Thyroid gland (tissue), 4 donors: ENCODE measurements at places on chromosomes 2 and 18.

DNA sequence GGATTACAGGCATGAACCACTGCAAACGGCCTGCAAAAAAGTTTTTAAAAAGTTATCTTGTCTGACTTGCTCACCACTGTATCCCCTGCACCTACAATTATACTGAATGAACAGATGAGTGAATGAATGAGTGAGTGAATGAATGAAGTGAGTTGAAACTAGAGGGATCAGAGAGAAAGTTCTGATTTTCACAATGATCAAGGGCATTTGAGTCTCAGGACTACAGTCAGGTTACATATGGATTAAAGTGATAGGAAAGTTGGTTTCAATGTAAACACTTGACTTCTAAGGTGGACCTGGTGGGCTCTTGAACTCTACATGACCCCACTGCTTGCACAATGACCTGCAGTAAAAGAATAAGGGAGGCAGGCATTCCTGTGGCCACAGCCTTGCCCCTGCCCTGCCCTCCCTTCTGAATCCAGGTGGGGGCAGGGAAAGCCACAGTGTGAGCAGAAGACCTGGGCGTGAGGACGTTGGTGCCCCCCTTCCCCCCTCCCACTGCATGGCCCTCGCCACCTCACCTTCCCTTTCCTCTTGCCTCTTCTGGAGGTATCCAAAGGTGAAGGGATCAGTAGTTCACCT is 10.7 kb downstream of the C2orf80 start:
- DNase-seq, result no peak

- DNase-seq, result no peak
Observed at GRCh38 chr2:227095346-227095745, 68.7 kb downstream of the COL4A4 start.

GRCh38 chr18:73826098-73826497 is 321.5 kb downstream of the FBXO15 start:
- DNase-seq, result no peak

DNA sequence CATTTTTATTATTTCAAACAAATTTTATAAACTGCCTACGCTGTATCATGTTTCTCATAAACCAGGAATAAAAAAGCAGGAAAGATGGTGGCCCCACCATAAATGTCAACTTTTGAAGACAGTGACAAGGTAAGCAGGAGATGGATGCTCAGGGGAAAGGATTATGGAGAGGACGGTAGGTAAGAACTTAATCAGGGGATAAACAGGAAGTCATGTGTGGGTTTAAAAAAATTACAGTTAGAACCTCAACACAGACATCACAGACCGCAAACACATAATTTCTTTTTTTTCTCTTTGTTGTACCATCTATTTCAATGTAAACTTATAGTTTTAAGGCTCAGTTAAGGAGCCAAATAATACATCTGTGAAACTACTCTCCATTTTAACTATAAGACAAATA is 575.2 kb upstream of the SLC8A1 start:
- no peak for DNase-seq

- DNase-seq, result no peak
Observed at GRCh38 chr18:35174745-35175144, 66.1 kb upstream of the ZNF397 start.

- DNase-seq, result no peak
Observed at GRCh38 chr2:65566617-65567016, 134.2 kb upstream of the SPRED2 start.

DNA sequence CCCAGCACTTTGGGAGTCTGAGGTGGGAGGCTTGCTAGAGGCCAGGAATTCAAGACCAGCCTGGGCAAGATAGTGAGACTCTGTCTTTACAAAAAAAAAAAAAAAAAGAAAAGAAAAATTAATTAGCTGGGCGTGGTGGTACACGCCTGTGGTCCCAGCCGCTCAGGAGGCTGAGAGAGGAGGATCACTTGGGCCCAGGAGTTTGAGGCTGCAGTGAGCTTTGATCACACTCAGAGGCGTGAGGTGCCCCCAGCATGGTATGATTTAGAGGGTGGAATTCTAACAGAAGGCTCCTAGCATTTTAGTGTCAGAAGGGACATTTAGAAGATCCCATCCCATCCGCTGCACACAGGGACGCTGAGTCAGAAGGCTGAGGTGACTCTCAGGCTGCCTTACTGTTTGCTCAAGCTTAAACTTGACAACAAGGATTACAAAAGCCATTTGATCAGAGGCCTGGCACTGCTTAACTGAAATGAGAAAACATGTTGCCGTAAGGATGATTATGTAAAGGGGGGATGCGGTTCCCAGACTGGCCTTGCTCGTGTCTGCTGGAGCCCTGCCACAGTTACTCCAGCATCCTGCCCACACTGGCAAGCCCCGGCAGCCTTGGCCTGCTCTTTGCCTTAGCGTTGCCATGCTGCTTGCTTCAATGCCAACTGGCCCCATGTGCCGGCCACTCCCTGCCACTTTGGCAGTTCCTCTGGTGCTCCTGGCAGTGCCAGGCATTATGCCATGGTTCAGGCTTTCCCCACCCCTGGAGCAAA is 45.6 kb upstream of the SLC1A4 start:
- DNase-seq, result peak; percentile 6

DNA sequence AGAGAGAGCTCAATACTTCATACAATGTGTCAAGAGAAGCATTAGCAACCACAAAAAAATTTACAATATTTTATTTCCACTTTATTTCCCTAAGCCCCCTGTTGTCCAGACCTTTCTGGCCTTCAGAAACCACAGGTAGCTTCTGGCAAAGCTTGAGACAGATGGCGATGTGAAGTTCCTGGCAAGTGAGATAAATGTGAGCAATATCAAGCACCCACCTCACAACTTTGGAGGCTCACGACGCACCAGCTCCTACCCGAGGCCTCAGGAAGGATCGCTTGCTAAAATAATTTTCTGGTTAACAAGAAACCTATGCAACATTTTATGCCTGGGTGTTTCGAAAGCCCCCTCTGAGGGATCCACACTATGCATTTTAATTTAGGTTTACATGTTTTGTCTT is 158.1 kb upstream of the CHAC2 start:
- no peak for DNase-seq

GRCh38 chr2:210224941-210225672 is at the start of gene ACADL:
TSS of gene ACADL (minus strand) at chr2:210225447. CDS start at chr2:210225263, 184 bp downstream.
- DNase-seq, result peak; percentile 87

- DNase-seq, result no peak
Observed at GRCh38 chr18:9648431-9649163, 34.2 kb upstream of the PPP4R1 start.

DNA sequence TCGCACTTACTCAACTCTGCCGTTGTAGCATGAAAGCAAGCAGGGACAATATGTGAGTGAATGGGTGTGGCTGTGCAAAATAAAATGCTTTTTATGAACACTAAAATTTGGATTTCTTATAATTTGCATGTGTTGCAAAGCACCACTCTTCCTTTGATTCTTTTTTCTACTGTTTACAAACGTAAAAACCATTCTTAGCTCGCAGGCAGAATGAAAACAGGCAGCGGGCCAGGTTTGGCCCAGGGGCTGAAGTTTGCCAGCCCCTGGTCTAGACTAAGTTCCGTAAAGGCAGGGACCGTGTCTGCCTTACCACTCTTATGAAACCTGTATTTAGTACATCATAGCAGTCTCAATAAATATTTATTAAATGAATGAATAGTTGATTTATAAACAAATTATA is 83.7 kb upstream of the SPATS2L start:
- DNase-seq, result peak; percentile 75

GRCh38 chr18:10524507-10525370 is 1.1 kb upstream of the NAPG start:
- no peak for DNase-seq

DNA sequence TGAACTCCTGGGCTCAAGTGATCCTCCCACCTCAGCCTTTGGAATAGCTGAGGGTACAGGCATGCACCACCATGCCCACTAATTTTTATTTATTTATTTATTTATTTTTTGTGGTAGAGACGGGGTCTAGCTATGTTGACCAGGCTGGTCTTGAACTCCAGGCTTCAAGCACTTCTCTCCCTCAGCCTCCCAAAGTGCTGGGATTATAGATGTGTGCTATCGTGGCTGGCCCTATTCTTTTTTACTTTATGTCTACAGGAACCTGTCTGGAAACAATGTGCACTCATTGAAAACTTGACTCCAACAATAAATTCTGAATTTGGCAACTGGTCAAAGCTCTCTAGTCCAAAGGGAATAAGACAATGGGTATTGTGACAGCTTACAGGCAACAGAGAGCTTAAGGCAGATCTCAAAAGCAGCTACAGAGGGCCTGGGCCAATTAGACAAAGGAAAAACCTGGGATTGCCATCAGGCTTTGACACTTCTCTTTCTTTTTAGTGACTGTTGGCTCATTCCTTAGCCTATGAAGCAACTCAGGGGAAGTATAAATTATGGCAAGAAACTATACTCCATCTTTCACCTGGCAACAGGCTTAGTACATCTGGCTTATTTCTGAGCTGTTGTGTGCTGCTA is 55.1 kb upstream of the RAPGEF4 start:
- no peak for DNase-seq

DNA sequence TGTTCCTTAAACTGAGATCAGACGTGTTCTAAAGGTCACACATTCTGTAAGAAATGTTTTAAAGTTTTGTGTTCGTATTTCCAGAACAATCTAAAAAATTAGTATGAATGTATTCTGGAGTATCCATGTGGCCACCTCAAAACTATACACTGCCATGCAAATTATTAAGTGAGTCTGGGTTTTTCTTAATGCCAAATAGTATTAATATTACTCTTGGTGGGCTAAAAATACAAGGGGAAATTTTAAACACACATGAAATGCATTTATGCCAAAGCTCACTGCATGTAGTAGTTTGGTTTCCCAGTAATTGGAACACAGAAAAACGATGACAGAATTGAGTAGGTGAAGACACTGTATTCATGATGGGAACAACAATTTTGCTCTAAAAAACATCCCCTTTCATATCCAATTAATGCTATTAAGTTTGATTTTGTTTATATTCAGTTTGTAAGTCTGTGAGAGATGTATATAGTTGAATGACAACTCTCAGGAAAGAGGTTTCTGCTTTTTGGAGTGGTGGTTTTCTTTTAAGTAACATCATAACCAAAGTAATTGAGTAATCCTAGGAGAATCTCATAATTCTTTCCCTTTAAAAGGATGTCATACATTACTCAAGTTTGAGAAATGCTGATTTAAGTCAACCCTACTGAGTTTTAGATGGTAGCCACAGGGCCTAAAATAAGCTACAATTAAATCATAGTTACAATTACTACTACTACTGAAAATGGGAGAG is 75.7 kb upstream of the CDCA7 start:
- DNase-seq, result no peak

DNA sequence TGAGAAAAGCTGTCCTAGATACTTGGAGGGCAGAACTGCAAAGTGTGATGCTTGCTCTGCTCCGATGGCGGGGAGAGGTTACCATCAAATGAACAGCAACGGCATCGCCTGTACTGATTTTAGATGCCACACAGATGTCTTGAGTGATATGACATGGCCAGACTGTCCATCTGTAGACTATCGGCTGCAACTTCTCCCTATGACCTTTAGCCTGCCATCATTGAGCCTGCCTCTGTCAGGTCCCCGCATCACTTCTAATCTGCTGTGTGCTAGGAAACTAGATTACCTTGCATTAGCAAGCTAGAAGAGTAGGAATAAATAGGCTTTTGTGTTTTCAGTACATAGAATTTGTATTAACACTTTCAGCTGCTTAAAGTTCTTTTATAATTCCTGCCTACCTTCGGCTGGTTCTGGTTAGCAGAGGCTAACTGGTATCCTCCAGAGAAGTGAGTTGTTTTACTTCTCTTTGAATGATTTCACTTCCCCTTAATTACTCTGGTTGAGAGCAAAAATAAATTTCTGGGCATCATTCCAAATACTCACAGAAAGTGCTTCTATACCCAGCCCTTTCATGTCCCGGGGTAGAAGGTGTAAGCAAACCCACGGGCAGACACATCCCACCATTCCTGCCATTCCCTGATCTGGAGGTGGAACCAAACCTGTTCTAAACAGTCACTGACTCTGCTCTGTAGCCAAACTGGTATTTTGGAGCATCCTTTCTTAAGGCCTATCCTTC is 24.0 kb downstream of the GAREM2 start:
- no peak for DNase-seq

GRCh38 chr2:241882091-241882625 is 12.6 kb downstream of the RTP5 start:
- DNase-seq, result peak; percentile 35

DNA sequence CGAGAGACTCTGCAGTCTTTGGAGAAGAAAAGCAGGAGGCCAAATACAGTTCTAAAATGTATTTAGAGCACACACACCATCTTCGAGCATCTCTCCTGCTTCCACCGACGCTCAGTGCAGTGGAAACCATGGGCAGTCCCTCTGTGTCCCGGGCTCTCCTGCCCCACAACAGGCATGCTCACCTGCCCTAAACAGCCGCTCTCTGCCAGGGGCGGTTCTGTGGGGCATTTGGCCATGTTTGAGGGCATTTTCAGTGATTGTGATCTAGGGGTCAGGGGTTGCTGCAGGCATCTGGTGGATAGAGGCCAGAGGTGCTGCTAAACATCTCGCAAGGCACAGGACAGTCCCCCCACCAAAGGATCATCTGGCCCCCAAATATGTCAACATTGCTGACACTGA is 55.8 kb downstream of the EMX1 start:
- no peak for DNase-seq

- DNase-seq, result no peak
Observed at GRCh38 chr2:9535177-9535576, 20.5 kb downstream of the ADAM17 start.

- no peak for DNase-seq
Observed at GRCh38 chr2:217710211-217710765, 292.5 kb downstream of the TNS1 start.
